CD4-positive, alpha-beta T cell treated with Interleukin-15 for 1 hour (primary cell): ENCODE measurements at places on chromosomes 5 and 9.

DNA sequence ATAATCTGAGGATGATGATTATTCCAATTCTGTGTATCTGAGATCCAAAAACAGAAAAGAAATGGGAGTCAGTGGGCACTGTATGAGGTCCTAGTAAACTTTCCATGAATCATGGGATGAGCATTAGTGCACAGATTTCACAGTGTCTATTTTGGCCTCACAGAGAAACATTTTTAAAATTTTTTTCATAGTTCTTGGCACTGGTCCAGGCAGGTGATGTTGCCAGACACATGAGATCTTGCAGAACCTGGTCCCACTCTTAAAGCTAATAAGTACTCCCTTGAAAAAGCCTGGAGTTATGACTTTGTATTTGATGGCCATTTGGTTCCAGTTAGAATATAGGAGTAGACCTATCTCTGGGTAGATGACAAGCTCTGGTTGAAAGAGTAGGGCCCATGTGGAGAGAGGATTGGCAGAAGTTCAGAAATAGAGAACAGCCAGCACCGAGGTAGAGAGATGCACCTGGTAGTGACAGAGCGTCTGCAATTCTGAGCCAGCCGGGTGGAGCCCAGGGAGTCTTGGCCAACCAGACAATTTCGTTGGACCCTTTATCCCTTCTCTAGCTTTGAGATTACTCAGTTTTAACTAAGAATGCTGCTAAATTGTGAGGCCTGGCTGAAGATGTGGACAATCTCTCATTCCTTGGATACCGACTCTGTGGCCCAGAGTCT, 6.3 kb upstream of the TNFSF15 start:
- DNase-seq, result no peak

GRCh38 chr9:137458194-137459151, 661 bp downstream of the NSMF start:
- no peak for DNase-seq

- no peak for DNase-seq
These were observed 28.2 kb downstream of the CETN3 start for GRCh38 chr5:90381213-90381929.

DNA sequence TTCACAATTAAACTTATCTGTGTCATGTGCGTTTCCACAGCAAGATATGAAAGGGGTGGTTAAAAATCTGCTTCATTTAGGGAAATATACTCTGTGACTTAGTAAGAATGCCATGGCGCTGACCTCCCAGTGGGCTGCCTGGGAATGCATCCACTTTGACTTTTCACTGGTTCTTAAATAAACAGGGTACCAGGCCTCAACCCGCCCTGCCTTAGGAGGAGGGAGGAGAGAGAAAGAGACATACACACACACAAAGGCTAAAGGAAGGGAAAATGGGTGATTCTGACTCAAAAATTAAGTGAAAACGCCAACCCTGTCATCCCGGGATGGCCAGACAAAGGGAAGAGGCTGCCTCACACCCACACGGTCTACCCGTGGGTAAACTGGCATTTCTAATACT, 122.1 kb downstream of the EBF1 start:
- DNase-seq, result no peak

DNA sequence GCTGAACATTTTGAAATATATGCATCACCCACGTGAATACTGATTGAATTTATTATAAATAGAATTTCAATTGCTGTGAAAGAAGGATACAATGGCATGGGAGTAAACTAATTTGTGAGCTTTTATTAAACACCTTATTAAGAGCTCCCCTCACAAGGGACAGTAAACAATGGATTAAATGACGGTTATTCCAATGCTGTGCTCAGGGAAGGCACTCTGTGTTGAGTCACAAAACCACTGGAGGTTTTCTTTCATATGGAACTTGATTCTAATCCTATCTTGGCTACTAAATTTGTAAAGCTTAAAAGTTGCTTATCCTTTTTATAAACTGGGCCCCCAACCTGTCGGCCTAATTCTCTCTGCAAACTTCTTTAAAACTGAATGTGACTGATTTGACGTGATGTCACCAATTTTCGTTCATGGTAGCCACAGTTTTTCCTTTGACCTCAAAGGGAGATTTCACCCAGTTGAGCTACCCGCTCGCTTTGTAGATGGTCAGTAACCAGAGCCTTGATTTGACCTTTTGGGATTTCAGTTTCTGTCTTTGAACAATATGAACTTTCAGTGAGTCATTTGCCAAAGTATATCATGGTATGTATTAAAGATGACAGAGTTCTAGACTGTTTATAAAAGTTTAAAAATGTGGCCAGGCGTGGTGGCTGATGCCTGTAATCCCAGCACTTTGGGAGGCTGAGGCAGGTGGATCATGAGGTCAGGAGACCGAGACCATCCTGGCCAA, 61.3 kb upstream of the PIK3R1 start:
- DNase-seq, result no peak

- DNase-seq, result no peak
These were observed 183.9 kb downstream of the AUH start for GRCh38 chr9:91177661-91178280.

GRCh38 chr5:39654715-39655114, 229.9 kb upstream of the DAB2 start:
- no peak for DNase-seq

DNA sequence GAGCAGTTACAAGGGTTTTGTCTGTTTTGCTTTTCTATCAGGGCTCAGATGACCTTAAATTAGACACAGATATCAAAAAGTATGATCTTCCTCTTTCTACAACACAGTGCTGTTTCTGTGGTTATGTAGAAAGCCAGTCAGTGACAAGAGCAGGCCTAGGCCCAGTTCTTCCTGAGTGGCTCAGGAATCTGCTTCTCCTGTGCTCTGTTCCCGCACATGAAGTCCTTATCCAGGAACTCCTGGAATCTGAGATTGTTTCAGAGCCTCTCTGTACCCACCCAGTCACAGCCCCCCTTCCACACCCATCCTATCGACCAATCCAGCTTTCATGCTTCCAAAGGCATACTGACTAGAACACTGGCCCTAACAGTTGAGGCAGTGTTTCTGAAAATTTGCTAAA, 40.4 kb upstream of the SMU1 start:
- no peak for DNase-seq

DNA sequence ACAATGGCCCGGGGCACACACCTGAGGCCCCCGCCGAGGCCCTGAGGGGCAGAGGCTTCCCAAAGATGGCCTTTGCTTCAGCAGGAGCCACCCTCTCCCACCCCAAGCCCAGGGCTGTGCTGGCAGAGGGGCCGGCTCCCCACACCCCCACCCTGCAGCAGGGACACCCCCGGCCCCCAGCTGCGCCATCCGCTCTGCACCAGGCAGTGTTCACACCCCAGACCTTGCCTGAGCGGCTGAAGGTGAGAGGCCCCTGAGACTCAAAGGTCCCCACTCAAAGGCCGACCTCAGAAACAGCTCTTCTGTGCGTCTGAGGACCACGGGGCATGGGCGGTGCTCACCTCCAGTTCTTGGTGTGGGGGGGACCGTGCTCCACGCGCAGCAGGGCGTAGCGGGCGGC, 37.6 kb downstream of the SLC12A7 start:
- DNase-seq, result no peak

DNA sequence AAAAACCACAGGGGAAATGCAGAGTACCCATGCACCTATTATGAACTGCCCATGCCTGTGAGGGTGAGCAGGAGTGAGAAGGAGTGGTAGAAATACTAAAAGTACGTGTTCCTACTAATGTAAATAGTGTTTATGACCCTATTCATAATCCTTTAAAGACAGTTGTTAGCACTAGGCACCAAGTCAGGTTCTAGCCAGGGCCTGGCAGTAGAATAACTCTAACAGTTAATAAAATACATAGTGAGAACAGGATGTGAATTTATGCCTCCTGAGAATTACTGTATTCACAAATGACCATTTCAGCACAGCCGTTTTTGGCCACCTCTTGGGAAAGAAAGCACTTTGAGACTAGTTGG, 103.2 kb upstream of the TARS1 start:
- DNase-seq, result no peak

- DNase-seq, result no peak
These were observed 93.5 kb downstream of the GLDC start for GRCh38 chr9:6552033-6552432.

DNA sequence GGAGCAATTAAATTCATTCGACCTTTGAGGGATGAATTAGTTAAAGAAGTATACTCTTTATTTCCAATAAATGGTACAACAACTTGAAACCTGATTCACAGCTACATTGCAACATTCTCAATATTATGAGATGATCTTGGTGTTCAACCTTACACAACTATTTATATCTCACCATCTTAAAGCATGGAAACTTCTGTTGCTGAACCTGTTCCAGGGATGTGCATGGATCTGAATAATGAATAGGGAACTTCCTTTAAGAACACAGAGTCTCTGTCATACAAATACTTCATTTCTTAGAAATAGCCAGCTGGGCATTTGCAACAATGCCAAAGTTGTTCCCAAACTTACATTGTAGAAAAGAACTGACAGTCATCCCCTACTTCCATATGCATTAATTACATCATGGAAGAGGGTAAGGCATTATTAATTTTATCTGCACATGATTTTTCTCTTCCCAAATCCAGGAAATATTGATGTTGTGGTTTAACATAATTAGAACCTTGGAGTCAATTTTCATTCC, 39.8 kb upstream of the CCDC112 start:
- no peak for DNase-seq
